ENCODE measurements at places on chromosomes 2 and 18. TPM values are rescaled to one million over a fixed set of nuclear protein-coding genes. Genes with fewer than 3 reads are reported as not detected.

GRCh38 chr18:48490641-48491293 is 48.1 kb upstream of the CTIF start:
- no peaks in the 10 kb centered on the region for H3K36me3 ChIP-seq
- H3K27ac ChIP-seq, result no peak overlapping the region
- no peaks in the 10 kb centered on the region for H3K4me1 ChIP-seq
- H3K4me3 ChIP-seq, result no peak overlapping the region
- peaks cover 12% of the 10 kb centered on the region for H3K27me3 ChIP-seq

STARD6 gene
- not detected for total RNA-seq

KCNS3 gene
- not detected for total RNA-seq

- DNase-seq, result no peak
- peaks cover 7% of the 10 kb centered on the region for H3K27me3 ChIP-seq
- H3K27ac ChIP-seq, result no peak overlapping the region
- H3K4me1 ChIP-seq, result peaks cover 8% of the 10 kb centered on the region
- H3K36me3 ChIP-seq, result no peaks in the 10 kb centered on the region
Measured at GRCh38 chr2:172288603-172289002, 138.8 kb upstream of the ITGA6 start.

GRCh38 chr18:36284671-36285295 is 12.7 kb upstream of the FHOD3 start:
- no peak overlapping the region for H3K4me3 ChIP-seq
- peaks cover 27% of the 10 kb centered on the region for H3K27me3 ChIP-seq
- no peaks in the 10 kb centered on the region for H3K36me3 ChIP-seq
- no peak overlapping the region for H3K27ac ChIP-seq

GRCh38 chr2:1755436-1756191 is 11.3 kb upstream of the PXDN start:
- no peak overlapping the region for H3K27ac ChIP-seq
- H3K4me1 ChIP-seq, result peaks cover 4% of the 10 kb centered on the region
- no peaks in the 10 kb centered on the region for H3K36me3 ChIP-seq

DNA sequence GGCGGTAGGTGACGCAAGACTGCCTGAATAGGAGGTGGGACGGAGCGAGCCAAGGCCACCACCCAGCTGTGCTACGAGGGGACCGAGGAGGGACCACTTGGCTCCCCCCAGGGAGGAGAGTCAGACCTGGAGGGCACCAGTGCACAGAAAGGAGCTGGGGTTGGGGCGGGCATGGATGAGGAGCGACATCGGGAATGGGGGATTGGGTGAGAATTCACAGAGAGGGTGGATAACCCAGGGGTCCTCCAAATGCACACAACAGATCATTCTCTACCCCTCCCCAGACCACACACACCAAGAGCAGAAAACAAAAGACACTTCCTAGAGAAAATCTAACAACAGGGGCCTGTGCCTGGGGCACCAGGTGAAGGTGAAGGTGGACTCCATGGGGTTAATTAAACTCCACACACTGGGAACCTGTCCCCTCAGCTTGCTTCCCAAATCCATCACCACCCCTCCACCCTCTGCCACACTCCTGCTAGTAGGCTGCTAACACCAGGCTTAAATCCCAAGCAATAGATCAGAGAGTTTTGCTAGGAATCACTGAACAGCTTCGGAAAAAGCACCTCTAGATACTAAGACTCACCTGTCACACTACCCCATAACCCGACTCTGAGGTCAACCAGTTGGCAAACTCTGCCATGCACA is 274.6 kb downstream of the EIPR1 start:
- peak; percentile 32 for DNase-seq
- no peak overlapping the region for H3K27ac ChIP-seq
- no peaks in the 10 kb centered on the region for H3K36me3 ChIP-seq

- no peaks in the 10 kb centered on the region for H3K27me3 ChIP-seq
- DNase-seq, result no peak
- no peak overlapping the region for H3K27ac ChIP-seq
Measured at GRCh38 chr2:18362696-18363095, 197.8 kb downstream of the RDH14 start.

GRCh38 chr2:20128506-20129330 is 77.3 kb upstream of the LAPTM4A start:
- H3K27ac ChIP-seq, result no peak overlapping the region
- no peaks in the 10 kb centered on the region for H3K36me3 ChIP-seq

DNA sequence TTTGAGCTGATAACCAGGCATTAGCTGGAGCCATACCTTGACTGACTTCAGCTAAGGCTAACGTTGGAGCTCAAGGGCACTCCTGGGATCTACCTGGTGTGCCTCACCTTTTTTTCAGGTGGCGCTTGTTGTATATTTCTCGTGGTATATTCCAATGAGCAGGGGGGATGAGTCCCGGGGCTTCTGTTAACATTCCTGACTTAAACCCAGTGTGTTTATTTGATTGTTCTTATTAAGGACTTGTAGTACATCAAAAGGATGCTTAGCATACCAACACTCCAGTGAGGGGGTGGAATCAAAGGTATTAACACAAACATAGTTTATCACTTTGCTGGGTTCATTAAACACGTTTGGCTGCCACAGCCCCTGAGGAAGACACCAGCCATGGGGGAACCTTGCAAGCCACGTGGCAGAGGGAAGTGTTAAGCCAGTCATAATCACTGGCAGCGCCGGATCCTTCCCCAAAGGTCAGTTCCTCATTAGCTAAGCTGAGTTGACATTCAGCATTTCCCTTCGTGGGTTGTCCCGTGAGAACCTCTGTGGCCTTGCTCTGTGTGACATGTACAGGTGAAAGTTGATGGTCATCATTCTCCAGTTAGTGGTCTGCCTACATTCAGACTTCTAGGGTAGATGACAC is 119.5 kb upstream of the MCFD2 start:
- no peaks in the 10 kb centered on the region for H3K27me3 ChIP-seq
- H3K27ac ChIP-seq, result peak overlapping the region; percentile 3
- H3K36me3 ChIP-seq, result peaks cover 37% of the 10 kb centered on the region
- peaks cover 18% of the 10 kb centered on the region for H3K4me1 ChIP-seq

- H3K27me3 ChIP-seq, result no peaks in the 10 kb centered on the region
- no peaks in the 10 kb centered on the region for H3K4me1 ChIP-seq
- H3K36me3 ChIP-seq, result no peaks in the 10 kb centered on the region
- no peak overlapping the region for H3K27ac ChIP-seq
- no peak for DNase-seq
Measured at GRCh38 chr2:137031731-137032130, 266.4 kb downstream of the THSD7B start.

- no peak overlapping the region for H3K4me3 ChIP-seq
- no peaks in the 10 kb centered on the region for H3K27me3 ChIP-seq
- H3K4me1 ChIP-seq, result no peaks in the 10 kb centered on the region
Measured at GRCh38 chr2:138440759-138441158, 60.8 kb upstream of the SPOPL start.

- no peak overlapping the region for H3K4me3 ChIP-seq
- H3K27me3 ChIP-seq, result peaks cover 18% of the 10 kb centered on the region
- H3K4me1 ChIP-seq, result no peaks in the 10 kb centered on the region
- H3K36me3 ChIP-seq, result no peaks in the 10 kb centered on the region
Measured at GRCh38 chr2:28534817-28535216, 39.0 kb downstream of the PLB1 start.

RIT2 gene
- not detected for total RNA-seq

DNA sequence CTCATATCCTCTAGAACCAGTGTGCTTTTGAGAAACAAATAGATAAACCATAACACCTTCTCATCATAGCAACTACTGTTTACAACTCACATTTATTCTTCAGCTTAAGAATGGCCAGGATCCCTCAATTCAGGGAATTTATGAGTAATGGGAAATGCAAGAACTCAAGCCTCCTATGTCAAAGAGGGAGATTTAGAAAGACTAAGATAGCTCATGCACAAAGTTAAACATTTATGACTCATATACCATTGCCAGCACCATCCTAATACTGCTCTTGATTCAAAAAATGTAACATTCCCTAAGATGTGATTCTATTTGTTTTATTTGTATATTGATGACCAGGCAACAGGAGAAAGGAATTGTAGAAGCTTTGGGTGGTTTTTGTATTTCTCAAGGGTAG is 172.8 kb downstream of the CYP26B1 start:
- no peaks in the 10 kb centered on the region for H3K36me3 ChIP-seq
- H3K4me1 ChIP-seq, result no peaks in the 10 kb centered on the region
- DNase-seq, result no peak
- H3K27me3 ChIP-seq, result peaks cover 1% of the 10 kb centered on the region
- H3K27ac ChIP-seq, result no peak overlapping the region

SNORC gene
- 1.2 TPM for total RNA-seq

GRCh38 chr2:218193701-218194100 is 23.3 kb upstream of the ARPC2 start:
- peaks cover 16% of the 10 kb centered on the region for H3K27me3 ChIP-seq
- no peak for DNase-seq
- peaks cover 3% of the 10 kb centered on the region for H3K4me1 ChIP-seq
- no peak overlapping the region for H3K27ac ChIP-seq
- H3K4me3 ChIP-seq, result no peak overlapping the region
- H3K36me3 ChIP-seq, result no peaks in the 10 kb centered on the region

DNA sequence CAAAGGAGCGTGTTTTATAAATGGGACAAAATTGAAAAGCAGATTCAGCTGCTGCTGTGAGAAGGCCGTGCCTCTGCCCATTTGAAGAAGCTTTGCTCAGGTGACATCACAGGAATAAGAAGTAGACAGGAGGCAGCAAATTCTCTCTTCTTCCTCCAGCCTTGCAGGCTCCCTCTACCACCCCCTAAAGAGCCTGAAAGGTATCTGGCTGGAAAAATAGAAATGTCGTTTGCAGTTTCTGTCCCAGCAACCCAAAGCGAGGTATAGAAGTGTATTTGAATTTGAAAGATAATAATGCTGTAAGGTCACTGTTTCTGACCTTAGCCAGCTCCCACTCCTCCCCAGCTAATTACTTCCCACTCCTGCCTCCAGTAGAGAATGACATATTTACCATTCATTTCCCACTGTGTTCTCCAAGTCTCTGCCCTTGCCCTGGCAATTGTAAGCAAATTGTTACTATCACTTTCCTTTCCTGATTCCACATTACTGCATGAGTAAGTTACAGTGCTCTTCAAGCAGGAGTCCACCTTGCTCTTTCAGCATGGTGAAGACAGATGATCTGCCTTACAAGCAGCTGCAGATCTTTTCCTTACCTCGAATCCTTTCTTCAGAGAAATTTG is 56.8 kb upstream of the RASGRP3 start:
- DNase-seq, result peak; percentile 47
- H3K4me1 ChIP-seq, result no peaks in the 10 kb centered on the region
- peaks cover 3% of the 10 kb centered on the region for H3K27me3 ChIP-seq
- H3K36me3 ChIP-seq, result no peaks in the 10 kb centered on the region

- no peaks in the 10 kb centered on the region for H3K36me3 ChIP-seq
- no peaks in the 10 kb centered on the region for H3K27me3 ChIP-seq
- no peaks in the 10 kb centered on the region for H3K4me1 ChIP-seq
- no peak overlapping the region for H3K27ac ChIP-seq
- DNase-seq, result no peak
Measured at GRCh38 chr2:167703441-167703840, 544.0 kb downstream of the STK39 start.

DNA sequence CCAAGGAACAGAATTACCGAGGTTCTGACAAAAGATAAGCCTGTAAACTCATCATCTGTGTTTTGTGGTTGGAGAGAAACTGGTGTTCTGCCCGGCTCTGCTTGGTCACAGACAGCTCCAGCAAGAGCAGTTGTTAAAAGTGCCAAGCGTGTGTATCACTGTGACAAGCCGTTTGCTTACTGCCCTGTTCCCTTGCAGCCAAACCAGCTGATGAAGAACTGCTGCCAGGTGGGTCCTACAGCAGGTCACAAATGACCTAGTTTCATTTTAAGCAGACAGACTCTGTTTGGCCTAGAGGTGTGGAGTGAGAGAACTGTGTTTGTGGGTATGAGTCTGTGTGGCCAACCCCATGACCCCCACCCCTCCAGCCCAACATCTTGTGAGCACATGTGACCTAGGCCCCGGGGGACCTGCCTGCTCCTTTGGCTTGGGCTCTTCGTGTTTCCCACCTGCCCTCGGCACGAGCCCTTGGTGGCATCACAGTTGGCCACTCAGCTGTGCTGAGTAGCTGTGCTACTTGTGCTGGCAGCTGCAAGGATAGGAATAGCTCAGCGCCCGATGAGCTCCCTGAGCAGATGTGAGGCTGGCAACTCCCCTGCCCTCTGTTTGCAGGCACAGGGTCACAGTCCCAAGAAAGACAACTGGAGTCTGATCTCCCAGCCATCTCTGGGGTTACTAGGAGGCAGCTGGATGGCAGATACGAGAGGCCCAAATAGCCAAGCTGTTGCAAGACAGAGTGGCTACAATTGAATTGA is 9.7 kb downstream of the OXER1 start:
- DNase-seq, result no peak
- H3K4me1 ChIP-seq, result peaks cover 6% of the 10 kb centered on the region
- H3K4me3 ChIP-seq, result no peak overlapping the region
- H3K27ac ChIP-seq, result no peak overlapping the region

- no peak for DNase-seq
- peaks cover 5% of the 10 kb centered on the region for H3K36me3 ChIP-seq
- peak overlapping the region; percentile 34 for H3K4me3 ChIP-seq
- H3K27ac ChIP-seq, result peak overlapping the region; percentile 26
- H3K4me1 ChIP-seq, result peaks cover 24% of the 10 kb centered on the region
Measured at GRCh38 chr2:113236367-113237159, 42.2 kb downstream of the PAX8 start.

CNGA3 gene
- not detected for total RNA-seq

- DNase-seq, result no peak
- no peaks in the 10 kb centered on the region for H3K36me3 ChIP-seq
- H3K27ac ChIP-seq, result no peak overlapping the region
- H3K27me3 ChIP-seq, result peaks cover 14% of the 10 kb centered on the region
- no peak overlapping the region for H3K4me3 ChIP-seq
Measured at GRCh38 chr18:48308027-48308635, 101.1 kb downstream of the ZBTB7C start.

GRCh38 chr18:56306797-56307196 is 331.6 kb downstream of the TXNL1 start:
- H3K27me3 ChIP-seq, result no peaks in the 10 kb centered on the region
- no peak overlapping the region for H3K27ac ChIP-seq
- H3K36me3 ChIP-seq, result no peaks in the 10 kb centered on the region
- DNase-seq, result no peak
- no peaks in the 10 kb centered on the region for H3K4me1 ChIP-seq
- no peak overlapping the region for H3K4me3 ChIP-seq

GRCh38 chr18:56445422-56445821 is 193.0 kb downstream of the TXNL1 start:
- no peak overlapping the region for H3K27ac ChIP-seq
- no peak for DNase-seq
- no peaks in the 10 kb centered on the region for H3K36me3 ChIP-seq
- H3K4me3 ChIP-seq, result no peak overlapping the region
- H3K4me1 ChIP-seq, result no peaks in the 10 kb centered on the region

DNA sequence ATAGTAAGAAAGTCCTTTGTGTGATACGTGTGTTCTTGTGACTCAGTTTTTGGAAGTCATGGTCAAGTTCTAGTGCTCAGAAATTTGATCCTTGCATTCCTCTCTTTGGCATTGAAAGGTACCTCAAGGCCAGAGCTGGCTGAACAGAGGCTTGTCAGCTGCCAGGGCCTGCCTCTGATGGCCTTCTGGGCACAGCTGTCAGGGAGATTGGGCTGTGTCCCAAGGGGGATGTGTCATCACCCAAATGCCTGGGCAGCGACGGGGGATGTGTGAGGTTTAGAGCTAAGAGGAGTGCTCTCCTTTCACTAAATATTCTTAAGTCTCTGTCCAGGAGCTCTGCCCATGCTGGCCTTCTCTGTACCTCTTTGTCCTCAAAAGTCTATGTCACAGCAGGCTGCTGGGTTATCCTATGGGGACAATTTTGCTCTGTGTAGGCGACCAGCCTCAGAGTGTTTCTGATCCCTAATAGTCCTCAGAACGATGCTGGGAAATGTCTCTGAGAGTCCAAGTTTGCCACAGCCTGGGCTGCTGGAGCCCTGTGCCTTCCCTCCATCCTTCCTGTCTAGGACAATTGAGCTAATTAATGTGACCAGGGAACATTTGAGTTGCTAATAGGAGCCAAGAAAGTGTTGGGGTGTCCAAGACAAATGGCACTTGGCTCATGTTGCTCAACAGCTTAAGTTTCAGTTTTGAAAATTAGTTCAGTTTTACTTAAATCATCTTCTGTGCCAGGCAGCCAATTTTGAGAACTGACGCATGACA is 115.4 kb upstream of the ZNF521 start:
- no peaks in the 10 kb centered on the region for H3K4me1 ChIP-seq
- H3K27me3 ChIP-seq, result no peaks in the 10 kb centered on the region
- no peak for DNase-seq
- H3K36me3 ChIP-seq, result no peaks in the 10 kb centered on the region

Measured in activated CD4-positive, alpha-beta T cell treated with anti-CD3 and anti-CD28 coated beads, Interleukin-2, amount 10 ng/mL, durations not matched to agents 24 days and 14 days (primary cell).